GF-D8 (cell line): ENCODE measurements at places on chromosomes 4 and X.

- DNase-seq: no peak
These were observed 82.8 kb downstream of the PDGFC start for GRCh38 chr4:156888762-156889161.

DNA sequence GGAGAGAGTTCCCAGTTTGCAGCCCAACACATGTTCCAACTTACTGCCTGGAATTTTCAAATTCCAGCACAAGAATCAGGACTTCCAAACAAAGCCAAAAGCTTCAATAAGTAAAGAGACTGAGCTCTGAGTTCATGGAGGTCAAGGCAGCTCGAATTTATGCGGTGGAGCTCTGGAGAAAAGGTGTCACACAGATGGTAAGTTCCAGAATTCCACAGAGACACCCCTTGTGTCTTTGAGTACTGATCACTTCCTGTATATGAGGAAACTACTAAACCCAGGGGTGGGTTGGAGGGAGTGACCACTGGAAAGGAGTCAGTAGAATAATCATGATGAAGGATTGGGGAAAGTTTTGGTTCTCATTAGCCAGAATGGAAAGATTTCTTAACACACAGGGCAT, 118.5 kb upstream of the GUCY1A1 start:
- DNase-seq: no peak

DNA sequence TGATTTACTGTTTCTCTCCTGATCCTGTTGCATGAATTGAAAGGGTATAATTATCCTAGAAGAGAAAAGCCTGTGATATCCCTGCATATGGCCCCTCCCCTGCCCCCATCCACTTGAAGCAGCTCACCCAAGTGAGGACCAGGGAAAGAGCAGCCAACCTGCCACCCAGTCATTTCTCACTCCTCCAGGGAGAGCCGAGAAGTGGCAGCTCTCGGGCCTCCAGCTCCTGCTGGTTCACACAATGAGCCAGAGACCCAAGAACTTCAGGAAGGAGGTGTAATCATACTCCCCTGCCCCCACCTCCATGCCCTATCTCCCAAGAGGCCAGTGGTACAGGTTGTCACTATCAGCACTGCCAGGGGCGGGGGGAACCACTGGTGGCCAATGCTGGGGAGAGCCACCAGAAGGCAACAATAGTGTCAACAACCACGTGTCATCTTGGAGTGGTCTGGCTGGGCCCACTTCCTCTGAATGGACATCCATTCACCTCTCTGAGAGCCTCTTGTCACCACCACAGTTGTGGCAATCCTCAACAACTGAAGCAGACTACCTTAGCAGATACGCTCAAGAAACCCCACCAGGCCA, 42.9 kb downstream of the APOO start:
- no peak for DNase-seq

GRCh38 chr4:151569650-151570049, 160.7 kb downstream of the FHIP1A start:
- DNase-seq: no peak

DNA sequence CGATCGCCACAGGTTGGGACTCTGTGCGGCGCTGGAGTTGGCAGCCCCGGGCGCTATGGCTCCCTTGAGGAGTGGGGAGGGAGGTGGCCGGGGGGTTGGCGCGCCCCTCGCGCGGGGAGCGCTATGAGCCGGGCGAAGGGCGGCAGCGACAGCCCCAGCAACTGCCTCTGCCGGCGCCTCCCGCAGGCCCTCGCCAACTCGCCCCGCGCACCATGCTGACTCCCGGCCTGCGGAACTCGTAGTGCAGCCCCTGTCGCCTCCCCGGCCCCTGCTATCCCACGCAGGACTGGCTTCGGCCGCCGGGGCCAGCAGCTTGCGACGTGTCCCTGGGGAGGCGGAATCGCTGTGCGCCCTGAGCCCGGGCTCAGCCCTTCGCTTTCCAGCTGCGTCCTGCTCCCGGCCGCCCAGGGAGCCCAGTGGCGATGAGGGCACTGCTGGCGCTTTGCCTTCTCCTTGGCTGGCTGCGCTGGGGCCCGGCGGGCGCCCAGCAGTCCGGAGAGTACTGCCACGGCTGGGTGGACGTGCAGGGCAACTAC, 415 bp downstream of the SHISA3 start:
- no peak for DNase-seq

GRCh38 chrX:12955882-12956703, 18.8 kb upstream of the TMSB4X start:
- peak; percentile 90 for DNase-seq

GRCh38 chr4:108181704-108182103, 13.0 kb upstream of the LEF1 start:
- DNase-seq: no peak
